ENCODE measurements at places on chromosomes 2 and 18.

DNA sequence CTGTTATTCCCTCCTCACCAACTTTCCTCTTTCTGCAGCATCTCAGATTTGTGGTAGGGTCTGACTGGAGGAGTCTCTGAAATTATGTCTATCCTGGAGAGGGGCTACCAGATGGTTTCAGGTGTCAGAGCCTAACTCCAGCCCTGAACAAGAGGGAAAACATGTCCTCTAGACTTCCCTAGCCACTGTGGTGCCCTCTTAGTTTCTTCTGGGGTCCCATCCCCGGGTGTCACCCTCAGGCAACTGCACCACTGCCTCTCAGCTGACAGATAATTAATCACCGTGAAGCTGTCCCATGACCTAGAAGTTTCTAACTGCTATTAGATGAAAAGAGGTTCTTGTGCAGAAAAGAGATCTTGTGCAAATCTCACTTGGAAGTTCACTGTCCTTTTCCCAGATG, 95.1 kb upstream of the CELF4 start:
- DNase-seq: no peak

GRCh38 chr2:52933878-52934277, 833.7 kb upstream of the CHAC2 start:
- no peak for DNase-seq

DNA sequence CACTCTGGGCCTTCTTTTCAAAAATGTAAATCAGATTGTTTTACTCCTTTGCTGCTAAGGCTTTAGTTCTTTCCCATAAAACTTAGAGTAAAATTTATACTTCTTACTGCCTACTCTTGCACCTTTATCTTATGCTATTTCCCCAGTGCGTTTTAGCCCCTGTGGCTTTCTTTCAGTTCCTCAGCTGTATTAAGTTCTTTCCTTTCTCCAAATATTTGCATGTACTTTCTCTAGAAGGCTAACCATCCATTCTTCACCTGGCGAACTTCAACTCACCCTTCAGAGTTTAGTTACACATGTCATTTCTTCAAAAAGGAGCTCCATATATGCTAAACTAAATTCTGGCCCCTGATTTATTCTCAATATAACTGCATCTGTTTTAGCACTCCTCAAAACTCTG, 160.7 kb downstream of the FSHR start:
- no peak for DNase-seq

GRCh38 chr18:3910512-3910911, 460.5 kb downstream of the TGIF1 start:
- DNase-seq: no peak

DNA sequence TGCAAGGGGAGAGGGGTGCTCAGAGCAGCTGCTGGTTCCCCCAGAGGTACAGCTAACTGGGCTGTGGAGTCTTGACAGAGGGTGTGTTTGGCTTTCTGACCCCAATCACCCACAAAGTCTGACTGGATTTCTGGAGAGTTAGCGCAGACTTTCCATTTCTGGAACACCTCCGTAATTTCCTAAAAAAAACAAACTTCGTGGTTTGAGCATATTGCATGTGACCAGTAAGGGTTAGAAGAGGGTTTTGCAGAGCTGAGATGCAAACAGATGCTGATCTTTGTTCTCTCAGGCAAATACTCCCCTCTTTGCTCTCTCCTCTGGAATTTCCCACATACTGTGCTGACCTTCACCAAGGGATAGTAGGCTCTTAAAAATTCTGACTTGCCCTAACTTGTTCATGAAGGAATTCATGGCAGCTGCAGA, 44.5 kb upstream of the TMEM247 start:
- DNase-seq: no peak

DNA sequence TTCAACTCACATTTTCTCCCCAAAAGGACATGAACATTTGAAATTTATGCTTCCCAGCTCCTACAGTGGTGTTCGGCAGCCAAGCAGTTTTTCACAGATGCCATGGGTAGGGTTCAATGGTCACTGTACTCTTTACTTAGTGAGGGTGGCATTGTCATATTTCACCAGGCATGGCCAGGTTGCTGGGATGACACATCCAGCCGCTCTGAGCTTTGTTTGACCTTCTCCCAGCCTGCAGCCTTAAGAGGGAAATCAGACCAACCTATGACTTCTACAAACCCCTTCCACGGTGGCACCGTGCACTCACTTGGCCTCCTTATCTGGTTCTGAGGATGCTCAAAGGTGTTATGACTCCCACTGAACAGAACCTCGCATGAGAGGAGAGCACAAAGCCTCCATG, 108.4 kb upstream of the SH3BP4 start:
- no peak for DNase-seq

DNA sequence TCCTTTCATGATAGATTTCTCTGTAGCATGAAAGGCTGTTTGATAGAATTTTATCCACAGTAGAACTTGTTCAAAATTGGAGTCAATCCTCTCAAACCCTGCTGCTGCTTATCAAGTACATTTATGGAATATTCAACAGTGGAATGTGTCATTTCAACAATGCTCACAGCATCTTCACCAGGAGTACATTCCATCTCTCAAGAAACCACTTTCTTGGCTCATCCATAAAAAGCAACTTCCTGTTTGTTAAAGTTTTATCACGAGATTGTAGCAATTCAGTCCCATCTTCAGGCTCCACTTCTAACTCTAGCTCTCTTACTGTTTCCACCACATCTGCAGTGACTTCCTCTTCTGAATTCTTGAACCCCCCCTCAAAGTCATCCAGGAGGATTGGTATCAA, 29.4 kb downstream of the PDCL3 start:
- no peak for DNase-seq

- DNase-seq: no peak
Measured at GRCh38 chr2:133792223-133792622, 224.0 kb upstream of the NCKAP5 start.

GRCh38 chr2:200483729-200484198, 26.1 kb downstream of the KCTD18 start:
- no peak for DNase-seq

GRCh38 chr18:53771664-53772063, 452.8 kb downstream of the MBD2 start:
- DNase-seq: no peak

- DNase-seq: no peak
Measured at GRCh38 chr2:216717491-216717901, 22.1 kb upstream of the IGFBP5 start.

DNA sequence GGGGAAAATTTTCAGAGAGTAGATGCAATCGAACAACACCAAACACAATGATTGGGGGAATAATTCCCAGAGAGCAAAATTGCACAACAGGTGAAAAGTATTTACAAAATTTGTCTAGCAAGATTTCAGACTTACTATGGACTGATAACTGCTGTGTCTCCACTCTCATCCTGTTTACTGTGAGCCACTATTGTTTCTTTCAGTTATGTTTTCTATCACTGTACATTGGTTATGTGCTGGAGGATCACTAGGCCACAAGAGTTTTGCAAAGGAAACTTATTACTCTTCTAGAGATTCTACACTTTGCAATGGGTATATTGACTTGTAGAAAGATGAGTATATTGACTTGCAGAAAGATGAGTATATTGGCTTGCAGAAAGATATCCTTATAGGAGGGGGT, 934.1 kb upstream of the CRIM1 start:
- DNase-seq: no peak

GRCh38 chr2:126744640-126745039, 88.7 kb downstream of the GYPC start:
- no peak for DNase-seq

DNA sequence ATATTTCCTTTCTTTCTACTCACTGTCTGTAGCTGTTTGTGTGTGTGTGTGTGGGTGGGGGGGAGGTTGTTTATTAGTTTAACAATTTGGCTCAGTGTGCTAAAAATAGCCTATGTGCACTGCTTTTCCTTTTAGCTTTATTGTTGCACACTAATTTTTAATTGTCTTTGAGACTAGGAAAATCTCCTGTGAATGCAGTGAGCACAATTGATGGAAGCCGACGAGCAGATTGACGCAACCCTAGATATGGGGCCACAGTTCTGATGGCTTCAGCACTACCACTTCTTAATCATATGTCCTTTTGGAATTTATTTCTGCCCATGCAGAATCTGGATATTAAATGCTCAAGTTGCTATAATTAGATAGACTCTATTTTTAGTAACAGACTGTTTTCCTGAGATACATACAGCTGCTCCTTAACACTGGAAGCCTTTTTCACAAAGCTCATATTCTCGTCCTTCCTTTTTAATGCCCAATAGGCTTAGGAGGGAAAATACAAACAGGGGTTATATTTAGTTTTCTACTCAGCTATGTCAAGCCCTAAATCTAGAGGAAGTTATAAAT, 109.1 kb downstream of the IRS1 start:
- DNase-seq: no peak

- DNase-seq: no peak
Measured at GRCh38 chr2:72207334-72207733, 59.7 kb upstream of the CYP26B1 start.
